ENCODE measurements at places on chromosomes 6 and 20.

DNA sequence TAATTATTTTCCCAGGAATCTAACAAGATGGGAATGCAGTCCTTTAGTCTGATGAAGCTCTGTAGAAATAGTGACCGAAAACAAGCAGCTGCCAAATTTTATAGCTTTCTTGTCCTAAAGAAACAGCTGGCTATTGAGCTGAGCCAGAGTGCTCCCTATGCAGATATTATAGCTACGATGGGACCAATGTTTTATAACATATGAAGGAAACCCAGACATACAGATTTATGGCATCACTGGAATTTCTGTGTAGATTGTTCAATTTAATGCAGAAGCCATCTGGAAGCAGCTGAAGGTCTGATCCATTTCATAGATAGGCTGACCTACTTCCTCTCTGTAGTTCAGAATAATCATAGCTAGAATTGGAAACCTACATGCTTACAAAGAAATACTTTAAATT, 11.8 kb upstream of the SNPH start:
- DNase-seq = no peak

DNA sequence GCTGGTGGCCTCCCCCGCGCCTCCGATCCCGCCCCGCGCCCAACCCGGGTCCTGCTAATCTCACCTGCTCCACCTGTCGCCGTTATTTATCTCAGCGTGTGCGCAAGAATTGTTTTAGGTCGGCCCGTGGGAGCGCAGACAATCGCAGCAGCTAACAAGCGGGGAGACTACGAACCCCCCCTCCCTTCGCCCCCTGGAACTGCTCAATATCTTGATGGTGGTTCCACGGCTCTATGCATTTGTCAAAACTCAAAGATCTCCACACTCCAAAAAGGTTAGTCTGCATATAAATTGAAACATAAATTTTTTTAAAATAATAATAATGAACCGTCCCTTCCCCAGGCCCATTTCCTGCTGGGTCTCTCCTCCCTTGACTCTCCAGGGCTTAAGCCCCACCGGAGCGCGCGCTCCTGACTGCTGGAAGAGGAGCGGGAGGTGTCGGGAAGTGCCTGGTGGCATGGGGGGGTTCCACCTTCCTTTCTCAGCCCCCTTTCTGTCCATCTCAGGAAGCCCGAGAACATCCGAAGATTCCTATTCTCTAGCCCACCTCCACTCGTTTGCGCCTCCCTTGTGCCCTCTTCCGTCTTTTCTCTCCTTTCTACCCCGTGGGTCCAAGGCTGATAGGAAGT, 1.6 kb upstream of the MDGA1 start:
- peak; percentile 74 for DNase-seq

GRCh38 chr6:111427341-111428116, 55.5 kb downstream of the REV3L start:
- DNase-seq = no peak

- no peak for DNase-seq
Measured at GRCh38 chr6:67000121-67000520, 1293.1 kb upstream of the EYS start.

DNA sequence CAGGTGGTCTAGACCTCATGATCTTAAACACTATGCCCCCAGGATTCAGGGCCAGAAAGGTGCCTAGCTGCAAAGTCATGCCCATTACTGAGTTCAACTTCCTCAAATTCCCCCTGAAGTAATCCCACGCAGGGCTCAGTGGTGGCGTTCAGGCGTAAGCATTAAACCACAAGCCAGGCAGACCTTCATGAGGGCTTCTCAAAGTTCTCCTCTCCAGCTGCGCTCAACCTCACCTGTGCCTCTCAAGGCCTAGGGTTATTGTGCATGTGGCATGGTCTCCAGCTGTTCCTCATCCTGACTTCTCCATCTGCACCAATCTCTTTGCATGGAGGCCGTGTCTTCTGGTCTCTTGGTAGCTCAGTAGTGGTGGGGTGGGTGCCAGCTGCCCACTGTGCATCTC, 113.6 kb downstream of the TSHZ2 start:
- no peak for DNase-seq

DNA sequence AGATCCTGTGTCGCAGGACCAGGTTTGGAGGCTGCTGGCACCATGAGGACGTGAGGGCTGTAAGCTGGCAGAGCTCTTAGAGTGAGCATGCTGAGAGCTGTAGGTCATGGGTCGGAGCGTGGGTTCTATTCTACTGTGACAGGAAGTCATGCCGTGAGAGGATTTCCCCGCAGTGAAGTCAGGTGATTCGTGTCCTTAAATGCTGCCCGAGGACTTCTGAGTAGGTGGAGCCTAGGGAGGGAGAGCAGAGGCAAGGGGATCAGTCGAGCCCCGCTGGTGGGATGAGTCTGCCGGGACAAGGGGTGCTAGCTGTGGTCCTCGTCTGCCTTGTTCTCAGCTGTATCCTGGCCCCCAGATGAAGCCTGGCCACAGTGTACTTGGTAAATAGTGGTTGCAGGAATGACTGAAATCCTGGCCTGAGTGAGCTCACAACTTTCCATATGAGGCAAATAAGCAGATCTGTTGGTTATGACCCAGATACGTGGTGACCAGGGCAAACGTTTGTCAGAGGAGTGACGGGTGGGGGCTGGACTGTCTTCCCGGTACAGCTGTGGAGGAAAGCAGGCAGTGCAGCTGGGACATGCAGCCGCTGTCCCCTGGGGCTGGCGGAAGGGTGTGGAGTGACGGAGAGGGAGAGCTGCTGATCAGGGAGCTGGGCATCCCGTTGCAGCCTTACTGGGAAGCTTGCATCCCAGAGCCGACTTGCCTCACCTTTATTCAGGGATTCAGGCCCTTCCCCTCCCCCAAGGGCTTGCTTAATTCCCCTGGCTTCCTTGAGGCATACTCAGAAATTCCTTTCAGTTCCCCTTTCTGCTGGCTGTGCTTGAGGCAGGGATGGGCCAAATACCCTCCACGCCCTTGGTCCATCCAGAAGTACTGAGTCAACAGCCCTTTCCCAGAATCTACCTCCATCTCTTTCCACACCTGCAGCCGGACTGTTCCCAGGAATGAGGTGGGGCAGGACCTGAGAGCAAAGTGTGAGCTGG, 250.9 kb upstream of the RREB1 start:
- no peak for DNase-seq

- no peak for DNase-seq
Measured at GRCh38 chr6:147179809-147180208, 24.4 kb upstream of the STXBP5 start.

- DNase-seq = no peak
Measured at GRCh38 chr20:63785691-63786131, 45.4 kb downstream of the ZBTB46 start.

- DNase-seq = no peak
Measured at GRCh38 chr6:105256619-105257018, 76.8 kb upstream of the POPDC3 start.

GRCh38 chr6:6781873-6782227, 193.3 kb downstream of the LY86 start:
- DNase-seq = no peak

DNA sequence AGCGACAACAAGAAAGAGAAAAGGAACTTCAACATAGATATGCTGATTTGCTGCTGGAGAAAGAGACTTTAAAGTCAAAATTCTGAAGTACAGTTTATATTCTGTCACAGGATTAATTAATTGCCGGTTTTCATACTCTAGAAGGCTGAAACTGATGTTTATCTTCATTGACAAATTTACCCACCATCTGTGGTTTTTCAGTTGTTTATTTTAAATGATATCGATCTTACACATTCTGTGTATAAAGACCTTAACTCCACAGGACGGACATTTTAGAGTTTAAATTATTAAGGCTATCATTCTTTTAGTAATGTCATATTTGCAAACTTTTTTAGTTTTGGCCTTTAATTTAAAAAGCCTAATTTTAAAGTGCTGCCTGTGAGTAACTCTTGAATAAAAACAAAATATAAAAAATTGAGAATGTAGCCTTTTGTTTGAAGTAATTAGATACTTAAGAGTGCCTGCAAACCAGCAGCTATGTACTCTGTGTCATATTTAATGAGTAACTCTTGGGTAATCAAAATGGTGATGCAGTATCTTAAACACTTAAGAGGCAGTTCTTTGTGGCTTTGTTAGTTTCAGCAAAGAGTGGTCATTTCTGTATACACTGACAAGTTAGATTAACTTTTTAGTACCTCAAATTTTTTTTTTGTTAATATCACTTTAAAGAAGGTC, 59.3 kb downstream of the CDC5L start:
- no peak for DNase-seq

DNA sequence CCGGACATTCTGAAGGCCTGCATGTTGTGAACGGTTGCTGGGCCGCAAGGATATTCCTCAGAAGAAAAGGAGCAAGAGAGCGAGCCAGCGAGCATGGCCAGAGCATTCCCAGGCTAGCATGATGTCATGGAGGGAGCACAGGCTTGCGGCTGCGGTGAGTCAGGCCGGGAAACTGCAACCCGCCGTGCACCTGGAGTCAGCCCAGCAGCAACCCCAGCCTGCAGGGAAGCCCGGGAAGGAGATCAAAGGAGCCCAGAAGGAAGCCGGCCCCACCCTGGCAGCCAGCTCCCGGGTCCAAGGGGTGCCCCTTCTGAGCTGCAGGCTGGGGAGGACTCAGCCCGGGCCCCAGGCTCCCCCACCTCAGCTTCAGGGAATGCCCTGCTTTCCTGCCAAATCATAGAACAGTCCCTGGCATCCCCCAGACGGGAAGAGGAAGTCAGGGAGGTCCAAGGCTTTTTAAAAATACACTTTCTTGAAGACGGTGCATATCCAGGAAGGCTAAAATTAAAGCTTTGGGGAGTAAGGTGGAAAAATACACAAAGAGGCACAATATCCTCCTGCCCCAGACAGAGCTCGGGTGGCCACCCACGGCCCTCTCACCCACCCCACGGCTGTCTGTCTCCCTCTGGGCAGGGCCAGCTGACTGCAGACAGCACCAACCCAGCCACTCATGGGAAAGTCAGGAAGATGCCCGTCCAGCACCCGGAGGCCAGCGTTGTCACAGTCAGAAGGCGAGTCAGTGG, 53.7 kb downstream of the BMP7 start:
- no peak for DNase-seq

GRCh38 chr20:49583669-49584417, 15.9 kb upstream of the PTGIS start:
- no peak for DNase-seq

DNA sequence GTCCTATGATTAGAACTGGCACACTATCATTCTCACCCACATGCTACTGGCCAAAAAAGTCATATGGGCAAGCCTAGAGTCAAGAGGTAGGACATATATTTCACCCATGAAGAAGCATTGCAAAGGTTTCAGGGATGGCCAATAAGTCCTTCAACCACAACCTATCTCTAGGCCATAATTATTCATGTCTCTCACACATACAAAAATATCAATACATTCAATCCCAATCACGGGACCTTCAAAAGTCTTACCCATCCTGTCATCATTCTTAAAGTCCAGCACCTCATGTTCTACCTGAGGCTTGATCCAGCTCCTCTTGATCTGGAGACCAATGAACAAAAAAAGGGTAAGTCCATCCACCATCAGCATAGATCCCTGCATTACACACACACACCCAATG, 12.6 kb upstream of the BTN1A1 start:
- no peak for DNase-seq

GRCh38 chr6:37618916-37619590, 78.6 kb downstream of the MDGA1 start:
- DNase-seq = no peak

DNA sequence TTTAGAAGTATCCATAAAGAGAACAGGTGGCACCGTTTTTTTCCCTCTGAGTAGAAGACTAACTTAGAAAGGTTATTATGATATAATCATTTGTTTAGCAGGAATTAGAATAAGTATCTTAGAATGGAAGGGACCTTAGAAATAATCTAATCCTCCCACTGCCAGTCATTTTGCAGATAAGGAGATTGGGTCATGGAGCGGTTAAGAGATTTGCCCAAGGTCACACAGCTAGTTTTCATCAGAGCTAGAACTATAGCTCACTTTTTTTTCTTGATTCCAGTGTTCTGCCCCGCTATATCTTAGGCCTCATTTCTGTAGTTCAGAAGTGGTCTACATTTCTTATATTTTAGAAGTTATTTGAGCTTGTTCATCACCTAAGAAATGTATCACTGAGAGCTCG, 139.6 kb downstream of the PRL start:
- no peak for DNase-seq

DNA sequence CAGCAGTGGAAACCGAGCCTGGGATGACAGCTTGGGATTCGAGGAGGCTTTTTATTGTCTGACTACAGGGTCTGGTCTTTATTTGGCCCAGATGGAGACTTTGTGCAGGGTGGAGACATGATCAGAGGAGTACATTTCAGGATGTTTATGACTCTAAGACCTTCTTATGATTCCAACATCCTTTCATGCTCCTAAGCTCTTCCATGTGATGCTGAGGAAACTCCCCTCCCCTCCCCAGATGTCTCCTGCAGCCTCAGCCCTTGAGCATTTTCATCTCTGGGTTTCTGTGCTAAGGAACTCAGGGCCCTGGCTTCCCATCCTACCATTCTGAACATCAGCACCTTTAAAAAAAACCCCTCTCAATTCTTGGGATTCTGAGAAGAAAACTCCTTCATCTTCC, 186.6 kb downstream of the SOX4 start:
- no peak for DNase-seq

DNA sequence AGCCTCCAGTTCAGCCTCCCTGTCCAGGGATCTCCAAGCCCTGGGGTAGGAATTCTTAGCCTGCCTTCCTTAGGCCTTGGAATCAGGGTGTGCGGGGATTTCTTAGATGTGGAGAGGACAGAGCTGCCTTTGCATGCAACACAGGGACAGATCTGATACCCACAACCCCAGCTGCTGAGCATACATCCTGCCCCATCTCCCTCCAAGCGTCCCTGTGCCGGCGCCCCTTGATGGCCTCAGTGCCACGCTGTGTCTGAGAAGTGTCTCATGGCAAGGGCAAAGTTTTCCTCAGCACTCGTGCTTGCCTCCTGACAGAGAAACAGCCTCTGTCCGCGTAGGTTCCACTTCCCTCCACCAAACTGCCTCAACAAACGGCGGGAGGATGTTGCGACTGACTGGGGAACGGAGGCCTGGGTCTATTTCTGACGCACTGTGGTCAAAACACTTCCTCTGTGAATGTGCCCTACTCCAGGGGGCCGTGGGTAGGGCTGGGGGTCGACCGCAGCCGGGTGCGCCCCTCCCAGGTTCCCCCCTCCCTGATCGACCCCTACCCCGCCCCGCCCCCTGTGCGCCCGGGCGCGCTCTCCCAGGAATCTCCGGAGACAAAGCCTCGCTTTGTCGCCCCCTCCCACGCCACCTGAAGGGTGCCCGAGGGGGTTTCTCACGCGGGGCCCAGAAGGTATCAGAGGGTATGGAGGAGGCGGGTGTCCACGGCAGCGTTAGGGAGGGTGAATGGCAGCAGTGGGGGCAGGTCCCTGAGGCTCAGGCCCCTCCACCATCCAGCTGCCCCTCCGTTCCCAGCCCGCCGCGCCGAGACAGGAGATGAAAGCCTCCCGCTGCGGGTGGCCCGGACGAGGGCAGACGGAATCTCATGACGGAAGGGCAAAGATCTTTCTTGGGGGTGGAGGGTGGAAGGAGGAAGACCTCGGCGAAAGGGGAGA, 806 bp downstream of the MICAL1 start:
- DNase-seq = peak; percentile 87

- DNase-seq = no peak
Measured at GRCh38 chr6:34692280-34692679, 4.3 kb downstream of the ILRUN start.

DNA sequence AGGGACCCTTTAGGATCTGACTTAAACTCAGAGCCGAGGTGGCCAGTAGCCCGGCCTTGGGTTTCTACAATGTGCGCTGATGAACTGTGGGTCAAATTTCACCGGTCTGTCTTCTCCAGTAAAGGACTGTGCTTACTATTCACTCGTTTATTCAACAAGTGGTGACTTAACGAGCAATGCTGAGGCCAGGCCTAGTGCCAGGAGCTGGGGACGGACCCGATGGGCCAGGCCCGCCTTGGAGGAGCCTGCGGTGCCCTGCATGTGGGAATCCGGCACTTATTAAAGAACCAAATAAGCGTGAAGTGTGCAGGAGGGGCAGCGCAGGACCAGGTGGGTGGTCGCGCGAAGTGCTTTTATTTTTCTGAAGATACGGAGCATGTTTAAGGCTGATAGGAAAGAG, 24.0 kb downstream of the CTCFL start:
- DNase-seq = no peak
